ENCODE measurements at places on chromosomes 12 and 14.

DNA sequence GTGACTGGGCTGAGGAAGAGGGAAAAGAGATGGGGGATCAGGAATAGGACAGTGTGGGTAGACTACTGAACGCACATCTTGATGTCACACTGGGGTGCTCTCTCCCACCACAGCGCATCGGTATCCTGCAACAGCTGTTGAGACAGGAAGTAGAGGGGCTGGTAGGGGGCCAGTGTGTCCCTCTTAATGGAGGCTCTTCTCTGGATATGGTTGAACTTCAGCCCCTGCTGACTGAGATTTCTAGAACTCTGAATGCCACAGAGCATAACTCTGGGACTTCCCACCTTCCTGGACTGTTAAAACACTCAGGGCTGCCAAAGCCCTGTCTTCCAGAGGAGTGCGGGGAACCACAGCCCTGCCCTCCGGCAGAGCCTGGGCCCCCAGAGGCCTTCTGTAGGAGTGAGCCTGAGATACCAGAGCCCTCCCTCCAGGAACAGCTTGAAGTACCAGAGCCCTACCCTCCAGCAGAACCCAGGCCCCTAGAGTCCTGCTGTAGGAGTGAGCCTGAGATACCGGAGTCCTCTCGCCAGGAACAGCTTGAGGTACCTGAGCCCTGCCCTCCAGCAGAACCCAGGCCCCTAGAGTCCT is 6.9 kb downstream of the C1QL4 start:
- no peak for DNase-seq

GRCh38 chr12:4412465-4412864 is 33.0 kb upstream of the FGF23 start:
- no peak for DNase-seq

DNA sequence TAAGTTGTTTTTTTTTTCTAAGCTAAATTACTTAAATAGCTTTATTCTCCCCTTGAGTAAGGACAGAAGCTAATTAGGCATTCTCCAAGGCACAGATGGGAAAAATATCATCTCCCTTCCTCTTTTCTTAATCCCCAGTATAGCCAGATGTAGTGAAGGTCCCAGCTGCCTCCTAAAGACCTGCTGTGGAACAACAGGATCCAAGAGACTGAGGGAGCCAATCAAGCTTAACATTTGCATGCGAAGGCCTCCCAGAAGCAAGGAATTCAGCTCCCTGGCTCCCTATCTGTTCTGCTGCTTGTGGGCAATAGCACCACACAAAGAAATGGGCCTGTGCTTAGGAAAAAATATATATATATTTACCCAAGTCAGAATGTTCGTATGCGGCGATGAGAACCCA is 255.2 kb downstream of the SYT1 start:
- no peak for DNase-seq

GRCh38 chr14:95488376-95489213 is 27.9 kb downstream of the SYNE3 start:
- DNase-seq, result no peak

DNA sequence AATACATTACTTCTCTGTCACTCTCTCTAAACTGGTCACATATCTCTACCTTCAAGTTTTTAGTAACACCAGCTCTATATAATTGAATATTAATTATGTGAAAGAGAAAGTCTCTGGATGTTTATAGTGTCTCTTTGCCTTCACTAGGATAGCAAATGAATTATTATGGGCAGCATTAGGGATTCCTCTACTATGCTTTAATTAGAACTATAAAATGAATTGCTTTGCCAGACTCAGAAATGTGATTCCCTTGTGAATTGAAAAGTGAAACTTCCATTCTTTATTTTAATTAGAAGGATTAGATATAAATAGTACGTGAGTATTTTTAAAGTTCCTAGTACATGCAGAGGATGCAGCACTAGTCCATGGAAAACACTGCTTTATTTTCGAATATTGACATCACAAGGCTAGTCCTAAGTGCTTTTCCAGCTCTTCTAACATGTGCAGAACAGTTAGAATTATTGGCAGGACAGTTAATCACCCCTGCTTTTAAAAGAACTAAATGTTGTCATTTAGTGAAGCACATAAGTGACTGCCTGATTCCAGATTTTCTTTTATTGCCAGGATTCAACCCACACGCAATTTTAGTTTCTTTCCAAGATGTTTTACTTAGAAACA is 23.0 kb upstream of the REP15 start:
- no peak for DNase-seq

DNA sequence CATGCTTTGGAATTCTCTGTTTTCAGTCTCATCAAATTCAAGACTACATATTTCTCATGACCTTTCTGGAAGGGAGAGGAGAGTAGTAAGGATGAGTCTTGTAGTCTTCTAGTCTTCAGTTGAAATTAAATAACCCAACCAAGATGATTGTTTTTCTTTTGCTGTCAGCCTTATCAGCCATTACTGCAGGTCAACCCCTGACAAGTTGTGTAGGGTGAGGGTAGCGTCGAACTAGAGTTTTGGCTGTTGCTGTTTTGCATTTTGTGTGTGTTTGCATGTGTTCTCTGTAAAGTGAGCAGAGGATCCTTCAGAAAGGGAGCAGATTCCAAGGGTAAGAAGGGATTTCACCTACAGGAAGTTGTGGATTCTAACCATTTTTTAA is 28.4 kb downstream of the DIP2B start:
- no peak for DNase-seq

GRCh38 chr12:89521364-89522223 is 3.0 kb downstream of the GALNT4 start:
- peak; percentile 30 for DNase-seq

DNA sequence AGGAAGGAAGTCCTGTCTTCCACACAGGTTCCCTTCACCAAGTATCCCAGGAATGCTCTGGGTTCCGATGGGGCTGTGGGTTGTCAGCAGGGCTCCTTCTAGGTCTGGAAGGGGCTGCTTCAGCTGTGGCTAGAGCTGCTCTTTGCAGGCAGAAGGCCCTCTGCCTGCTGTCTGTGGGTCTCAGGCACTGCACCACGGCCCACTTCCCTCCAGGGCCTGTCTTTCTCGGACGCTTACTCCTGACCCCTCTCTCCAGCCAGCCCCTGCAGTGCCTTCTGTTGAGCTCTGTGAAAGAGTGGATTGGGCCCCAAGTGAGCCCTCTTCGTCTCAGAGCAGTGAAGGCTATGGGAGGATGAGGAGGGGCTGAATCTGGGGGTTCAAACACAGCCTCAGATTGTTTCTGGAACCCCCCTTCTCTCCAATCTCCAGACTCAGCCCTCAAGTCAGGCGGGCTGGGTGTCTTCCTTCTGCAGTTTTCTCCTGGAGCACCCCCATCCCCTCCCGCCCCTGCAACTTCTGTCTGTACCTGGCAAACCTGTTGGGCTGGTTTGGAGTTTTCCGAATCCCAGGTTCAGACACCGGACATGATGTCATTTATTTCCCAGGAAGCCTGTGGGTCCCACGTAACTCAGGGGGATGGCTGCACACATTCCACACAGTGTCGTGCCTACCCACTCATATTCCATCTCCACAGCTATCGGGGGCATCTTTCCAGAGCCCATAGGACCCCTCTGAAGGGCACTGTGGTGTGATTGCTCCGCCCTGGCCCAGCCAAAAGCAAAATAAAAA is 24.9 kb upstream of the SPPL3 start:
- DNase-seq, result no peak

DNA sequence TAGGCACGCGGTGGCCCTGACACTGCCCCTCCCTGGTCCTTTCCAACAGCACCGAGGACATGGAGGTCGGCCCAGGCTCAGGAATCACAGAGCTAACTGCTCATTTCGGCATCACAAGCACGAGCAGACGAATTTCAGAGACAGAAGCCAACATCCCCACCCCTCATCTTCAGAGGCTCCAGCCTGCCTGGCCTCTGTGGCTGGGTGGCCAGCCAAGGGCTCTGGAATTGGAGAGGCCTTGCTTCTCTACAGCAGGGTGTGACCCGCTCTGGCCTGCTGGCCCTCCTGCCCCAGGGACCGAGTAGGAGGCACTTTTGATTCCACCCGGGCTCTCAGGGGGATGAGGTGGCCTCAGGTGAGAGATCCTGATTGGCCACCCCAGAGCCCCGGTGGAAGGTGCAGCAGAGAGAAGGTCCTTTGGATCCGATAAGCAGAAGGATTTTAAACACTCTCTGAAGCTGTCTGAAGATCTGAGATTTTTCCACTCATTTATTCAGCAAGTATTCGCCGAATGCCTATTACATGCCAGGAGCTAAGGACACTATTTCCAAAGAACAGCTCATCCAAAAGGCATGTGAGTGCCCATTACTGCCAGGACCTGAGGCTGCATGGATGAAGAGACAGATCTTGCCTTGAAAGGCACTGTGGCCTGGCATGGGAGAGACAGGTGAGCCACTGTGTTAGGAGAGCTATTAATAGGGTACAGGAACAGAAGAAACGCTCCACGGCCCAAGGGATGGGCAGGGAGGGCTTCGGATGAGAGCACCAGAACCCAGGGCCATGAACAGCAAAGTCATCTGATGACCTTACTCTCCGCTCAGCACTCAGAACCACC is 10.2 kb downstream of the BAG5 start:
- DNase-seq, result no peak

GRCh38 chr12:64716371-64716770 is 42.8 kb downstream of the GNS start:
- no peak for DNase-seq

DNA sequence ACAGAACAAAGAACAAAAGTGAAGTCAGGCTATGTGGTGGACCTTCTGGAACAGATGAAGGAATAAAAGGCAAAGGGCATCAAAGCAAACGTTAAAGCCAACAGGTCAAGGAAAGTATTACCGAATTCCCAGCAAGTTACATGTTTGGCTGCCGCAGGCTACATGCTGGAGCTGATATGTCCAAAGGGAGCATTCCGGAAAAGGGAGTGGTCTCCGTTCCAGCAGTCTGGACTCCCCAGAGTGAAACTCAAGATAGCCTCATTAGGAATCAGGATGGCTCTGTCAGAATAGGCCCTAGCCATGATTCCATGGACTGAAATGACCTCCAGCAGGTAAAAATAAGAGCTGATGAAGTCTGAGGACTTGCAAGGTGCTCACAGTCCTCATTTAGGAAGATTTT is 379.8 kb upstream of the PRICKLE1 start:
- no peak for DNase-seq

- no peak for DNase-seq
Measured at GRCh38 chr12:99271071-99271470, 376.5 kb upstream of the GARIN6 start.

DNA sequence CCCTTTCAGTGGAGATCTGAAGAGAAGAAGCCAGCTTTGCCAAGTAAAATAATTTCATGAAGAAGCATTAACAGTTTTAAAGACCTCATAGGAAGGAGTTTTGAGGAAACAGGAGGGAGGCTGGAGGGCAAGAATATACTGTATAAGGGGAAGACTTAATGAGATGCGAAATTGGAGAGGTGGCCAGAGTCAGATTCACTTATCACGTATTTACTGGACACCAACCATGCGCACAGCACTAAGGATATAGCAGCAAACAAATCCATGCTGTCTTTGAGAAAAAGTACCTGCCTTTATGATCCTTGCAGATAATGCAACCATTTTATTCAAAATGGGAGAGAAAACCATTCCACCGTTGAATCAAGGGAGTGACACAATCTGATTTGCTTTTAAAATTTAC is 100.3 kb downstream of the ERC1 start:
- no peak for DNase-seq

- DNase-seq, result no peak
Measured at GRCh38 chr12:3977621-3978020, 104.4 kb upstream of the PARP11 start.

DNA sequence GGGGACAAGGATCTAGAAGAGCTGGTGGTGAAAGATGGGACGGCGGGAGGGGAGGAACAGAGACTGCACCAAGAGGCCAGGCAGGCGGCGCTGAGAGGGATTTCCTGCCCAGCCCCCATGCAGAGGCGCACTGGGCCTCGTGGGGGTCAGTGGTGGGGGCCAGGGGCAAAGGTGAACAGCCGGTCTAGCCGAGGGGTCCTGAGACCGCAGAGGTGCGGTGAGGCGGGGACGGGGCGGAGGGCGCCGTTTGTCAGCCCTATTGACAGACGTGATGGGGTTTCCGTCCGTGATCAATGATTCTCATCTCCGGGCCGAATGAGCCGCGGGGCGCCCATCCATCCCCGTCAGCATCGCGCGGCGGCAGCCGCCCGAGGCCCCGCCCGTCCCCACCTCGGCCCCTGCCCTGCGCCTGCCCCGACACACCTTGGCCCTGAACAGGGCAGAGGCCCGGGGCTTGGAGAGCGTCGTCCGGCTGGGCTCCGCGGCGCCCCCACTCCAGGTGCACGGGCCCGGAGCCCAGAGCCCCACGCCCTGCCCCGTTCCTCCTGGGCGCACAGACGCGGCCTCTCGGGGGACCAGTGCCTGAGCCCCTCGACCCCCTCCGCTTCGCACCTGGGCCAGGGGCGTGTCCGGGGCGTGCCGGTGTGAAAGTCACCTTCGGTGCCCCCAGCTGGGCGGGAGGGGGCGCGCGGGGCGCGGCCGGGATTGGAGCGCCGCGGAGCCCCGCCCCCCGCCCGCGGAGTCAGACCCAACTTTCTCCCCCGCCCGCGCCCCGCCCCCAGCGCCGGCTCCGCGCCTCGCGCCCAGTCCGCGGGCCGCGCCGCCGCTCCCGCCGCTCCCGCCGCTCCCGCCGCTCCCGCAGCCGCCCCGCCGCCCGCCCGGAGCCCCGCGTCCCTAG is at the start of gene NXPH4:
NXPH4 (plus strand) TSS at position 781 of the 898 bp plus-strand sequence. CDS start 176 bp downstream, outside the sequence.
- no peak for DNase-seq

Data from fibroblast of villous mesenchyme (primary cell).